ENCODE measurements at places on chromosomes 7 and 10.

GRCh38 chr10:123318516-123318915 lies 164.3 kb downstream of the BUB3 start:
- no peak for DNase-seq

- DNase-seq: no peak
These were observed 95.0 kb upstream of the LEP start for GRCh38 chr7:128146052-128146451.

GRCh38 chr10:80068270-80068669 lies 10.2 kb upstream of the TMEM254 start:
- DNase-seq: no peak

DNA sequence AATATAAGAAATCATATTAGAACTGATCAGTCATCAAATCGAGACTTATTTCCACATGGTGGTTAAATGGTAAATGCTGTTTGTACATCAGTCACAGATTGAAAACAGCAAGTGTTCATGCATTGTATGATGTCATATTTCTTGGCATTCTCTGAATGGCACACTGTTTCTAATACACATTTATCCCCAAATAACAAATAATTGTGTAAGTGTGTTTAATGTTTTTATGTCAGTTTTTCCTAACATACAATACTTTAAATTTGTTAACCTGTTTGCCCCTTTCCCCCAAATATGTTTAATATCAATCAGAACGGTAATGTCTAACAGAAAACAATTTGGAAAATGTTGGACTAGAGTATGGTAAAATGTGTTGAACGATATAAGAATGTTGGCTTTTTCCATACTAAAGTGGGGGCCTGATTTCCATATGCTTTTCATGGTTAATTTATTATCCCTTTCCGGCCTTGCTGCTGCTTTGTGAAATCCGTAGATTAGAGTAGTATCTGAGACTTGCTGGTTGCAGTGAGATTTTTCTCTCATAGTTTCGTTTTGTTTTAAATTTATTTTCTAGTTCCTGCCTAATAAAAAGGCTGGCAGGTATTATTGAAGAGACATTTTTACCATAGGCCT lies 23.7 kb downstream of the RAB18 start:
- DNase-seq: no peak

DNA sequence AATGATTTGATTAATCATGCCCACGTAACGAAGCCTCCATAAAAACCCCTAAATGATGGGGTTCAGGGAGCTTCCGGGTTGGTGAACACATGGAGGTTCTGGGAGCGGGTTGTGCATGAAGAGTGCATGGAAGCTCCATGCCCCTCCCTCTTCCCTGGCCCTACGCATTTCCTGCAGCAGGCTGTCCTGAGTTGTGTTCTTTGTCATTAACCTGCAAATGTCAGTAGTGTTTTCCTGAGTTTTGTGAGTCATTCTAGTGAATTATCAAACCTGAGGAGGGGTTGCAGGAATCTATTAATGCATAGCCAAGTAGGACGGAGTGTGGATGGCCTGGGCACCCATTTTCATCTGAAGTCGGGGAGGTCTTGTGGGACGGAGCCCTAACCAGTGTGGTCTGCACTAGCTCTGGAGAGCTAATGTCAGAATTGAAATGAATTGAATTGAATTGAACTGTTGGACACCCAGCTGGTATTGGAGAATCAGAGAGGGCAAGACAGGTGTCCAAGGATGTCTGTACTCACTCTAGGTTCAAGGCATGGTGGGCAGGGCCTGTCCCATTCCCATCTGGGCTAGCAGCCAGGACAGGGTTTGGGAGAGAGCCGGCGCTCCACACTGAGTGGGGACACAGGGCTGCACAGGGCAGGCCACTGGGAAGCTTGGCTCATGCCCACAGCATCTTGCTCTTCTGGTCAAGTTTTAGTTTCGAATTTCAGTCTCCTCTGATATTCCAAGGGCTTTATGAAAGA lies 22.3 kb upstream of the ARHGAP22 start:
- no peak for DNase-seq

- DNase-seq: peak; percentile 32
These were observed at the start of gene ADAP1 for GRCh38 chr7:954330-955238. Gene ADAP1, minus strand, starts transcription at chr7:954680. Its CDS starts 203 bp downstream, at chr7:954477.

DNA sequence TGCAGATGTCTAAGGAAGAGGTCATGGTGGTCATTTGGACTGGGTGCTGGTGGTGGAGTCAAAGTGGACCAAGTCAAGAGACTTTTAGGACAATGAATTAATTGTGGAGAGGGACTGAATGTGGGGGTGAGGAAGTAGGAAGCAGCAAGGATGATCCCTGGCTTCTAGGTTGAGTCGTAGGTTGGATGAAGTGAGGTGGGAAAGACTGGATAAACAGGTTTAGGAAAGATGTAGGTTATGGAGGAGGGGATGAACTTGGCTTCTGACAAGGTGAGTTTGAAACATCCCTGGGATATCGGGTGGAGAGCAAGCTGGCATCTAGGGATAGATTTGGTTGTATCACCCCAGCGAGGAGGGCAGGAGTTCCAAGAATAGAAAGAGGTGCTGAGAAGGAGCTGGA lies 7.6 kb downstream of the SEMA4G start:
- no peak for DNase-seq

DNA sequence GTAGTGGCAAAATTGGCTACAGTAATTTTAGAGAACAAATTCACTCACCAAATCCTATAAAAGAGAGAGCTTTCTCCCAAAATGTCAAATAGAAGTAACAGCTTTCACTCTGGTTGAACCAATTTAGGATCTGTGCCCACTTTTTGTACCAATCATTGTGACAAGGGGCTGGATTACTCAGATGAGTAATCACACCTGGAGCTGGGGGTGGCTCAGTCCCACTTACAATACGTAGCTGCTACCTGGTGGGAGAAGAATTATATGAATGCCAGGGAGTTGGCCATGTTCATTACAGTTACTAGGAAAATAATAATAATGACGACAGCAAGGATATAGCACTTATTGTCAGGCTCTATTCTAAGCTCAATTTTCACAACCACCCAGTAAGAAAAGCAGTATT lies 23.4 kb upstream of the SLC26A3 start:
- no peak for DNase-seq

DNA sequence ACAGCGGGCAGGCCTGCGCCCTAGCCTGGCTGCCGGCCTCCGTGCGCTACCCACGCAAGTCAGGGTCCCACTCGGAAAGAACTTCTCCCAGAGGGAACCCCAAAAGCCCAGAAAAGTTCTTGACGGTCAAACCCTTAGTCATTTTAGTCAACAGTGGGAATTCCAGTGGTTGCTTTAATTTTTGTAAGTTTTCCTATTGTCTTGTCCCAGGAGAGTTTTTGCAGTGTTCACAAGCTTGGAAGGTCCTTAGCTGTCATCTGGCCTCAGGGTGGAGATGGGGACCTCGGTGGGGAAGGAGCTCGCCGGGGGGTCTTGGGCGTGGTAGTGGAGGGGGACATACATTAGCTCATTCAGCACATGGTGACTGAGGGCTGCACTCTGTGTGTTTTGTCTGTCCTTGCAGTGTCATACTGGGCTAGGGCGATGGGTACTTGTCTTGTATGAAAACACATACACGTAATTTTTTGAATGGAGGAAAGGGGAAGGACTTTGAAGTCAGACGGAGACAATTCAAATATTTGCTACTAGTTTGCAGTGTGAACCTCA lies 736 bp downstream of the MINDY4 start:
- no peak for DNase-seq

DNA sequence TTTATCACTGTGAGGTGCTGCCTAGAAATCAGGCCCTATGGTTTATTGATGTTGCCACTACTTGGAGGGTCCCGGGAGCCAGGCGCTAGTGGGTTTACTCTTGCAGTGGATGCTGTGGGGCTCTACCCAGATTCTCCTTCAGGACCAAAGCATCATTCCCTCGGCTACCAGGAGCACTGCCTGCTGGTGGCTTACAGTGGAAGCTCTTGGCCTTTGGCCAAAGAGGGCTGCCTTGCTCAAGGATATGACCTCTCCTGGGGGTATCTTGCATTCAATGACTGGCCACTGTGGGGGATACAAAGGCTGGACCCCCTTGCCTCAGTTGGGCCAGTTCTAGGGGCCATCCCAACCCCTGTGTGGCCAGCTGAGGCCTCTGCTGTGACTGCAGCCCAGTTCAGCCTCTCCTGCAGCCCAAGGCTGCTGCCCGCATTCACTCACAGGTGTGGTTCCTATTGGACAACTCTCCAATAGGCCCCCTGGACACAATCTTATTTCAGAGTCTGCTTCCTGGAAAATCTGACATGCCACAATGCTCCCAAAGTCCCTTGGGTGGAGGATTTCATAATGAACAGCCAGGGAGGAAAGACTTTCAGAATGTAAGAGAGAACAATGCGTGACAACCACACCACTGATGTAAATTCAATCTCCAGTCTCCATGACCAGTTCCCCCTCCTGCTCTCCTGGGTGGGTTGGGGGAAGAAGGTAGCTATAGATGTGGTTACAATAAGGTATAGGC lies 196.3 kb downstream of the SNX10 start:
- DNase-seq: no peak

DNA sequence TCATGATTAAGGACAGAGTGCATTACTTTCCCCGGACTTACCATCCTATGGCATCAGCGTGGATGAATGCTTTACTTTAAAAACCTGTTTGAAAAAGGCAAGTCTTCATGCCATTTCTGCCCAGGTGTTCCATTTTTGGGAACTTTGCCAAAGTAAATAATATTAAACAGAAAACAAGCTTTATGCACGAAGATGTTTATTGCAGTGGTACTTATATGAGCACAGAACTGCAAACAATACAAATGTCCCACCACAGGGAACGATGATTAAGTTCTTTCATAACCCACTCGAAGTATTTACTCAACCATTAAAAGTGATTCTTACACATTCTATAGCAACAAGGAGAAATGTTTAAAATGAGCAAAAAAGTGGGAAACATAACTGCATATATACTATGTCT lies 109.7 kb upstream of the GDF10 start:
- no peak for DNase-seq
